ENCODE measurements at places on chromosomes 7 and 10. TPM values are rescaled to one million over a fixed set of nuclear protein-coding genes. Genes with fewer than 3 reads are reported as not detected.

The MOSPD3 gene
- polyA plus RNA-seq = 23.2 TPM

The CRTAC1 gene
- not detected for polyA plus RNA-seq

The UMAD1 gene
- polyA plus RNA-seq = 7.6 TPM

- peak; percentile 50 for DNase-seq
Measured at GRCh38 chr10:92640107-92640506, 47.2 kb downstream of the KIF11 start.

DNA sequence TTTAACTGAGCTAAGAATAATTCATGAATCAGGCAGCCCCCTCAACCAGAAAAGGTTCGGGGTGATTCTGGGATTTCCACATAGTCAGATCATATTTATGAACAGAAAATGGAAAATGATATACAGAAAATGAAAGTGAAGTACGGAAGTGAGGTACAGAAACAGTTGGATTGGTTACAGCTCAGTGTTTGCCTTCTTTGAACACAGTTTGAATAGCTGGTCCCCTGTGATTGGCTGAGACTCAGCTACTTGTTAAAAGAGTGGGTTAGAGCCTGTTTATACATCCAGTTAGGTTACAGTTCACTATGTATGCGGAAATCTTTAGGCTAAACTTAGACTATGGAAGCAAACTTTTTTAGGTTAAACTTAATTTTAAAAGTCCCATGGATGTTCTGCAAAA lies 511.7 kb downstream of the PLXDC2 start:
- no peak for DNase-seq

- no peak for DNase-seq
Measured at GRCh38 chr7:44958645-44959344, 20.0 kb downstream of the MYO1G start.

DNA sequence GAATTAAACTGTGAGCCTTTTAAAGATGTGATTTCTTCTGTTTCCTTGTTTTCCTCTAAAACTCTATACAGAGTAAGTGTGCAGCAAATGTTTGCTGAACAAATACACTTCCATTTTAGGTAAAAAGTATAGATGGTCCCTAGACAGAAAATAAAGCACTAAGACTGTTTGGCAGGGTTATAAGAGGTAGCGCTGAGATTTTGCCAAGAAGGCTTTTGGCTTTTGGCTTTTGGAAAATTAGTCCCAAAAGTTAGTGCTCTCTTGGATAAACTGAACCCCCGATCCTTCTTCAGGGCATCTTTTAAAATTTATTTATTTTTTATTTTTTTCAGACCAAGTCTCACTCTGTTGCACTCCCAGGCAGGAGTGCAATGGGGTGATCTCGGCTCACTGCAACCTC lies 175.7 kb upstream of the NRP1 start:
- no peak for DNase-seq

DNA sequence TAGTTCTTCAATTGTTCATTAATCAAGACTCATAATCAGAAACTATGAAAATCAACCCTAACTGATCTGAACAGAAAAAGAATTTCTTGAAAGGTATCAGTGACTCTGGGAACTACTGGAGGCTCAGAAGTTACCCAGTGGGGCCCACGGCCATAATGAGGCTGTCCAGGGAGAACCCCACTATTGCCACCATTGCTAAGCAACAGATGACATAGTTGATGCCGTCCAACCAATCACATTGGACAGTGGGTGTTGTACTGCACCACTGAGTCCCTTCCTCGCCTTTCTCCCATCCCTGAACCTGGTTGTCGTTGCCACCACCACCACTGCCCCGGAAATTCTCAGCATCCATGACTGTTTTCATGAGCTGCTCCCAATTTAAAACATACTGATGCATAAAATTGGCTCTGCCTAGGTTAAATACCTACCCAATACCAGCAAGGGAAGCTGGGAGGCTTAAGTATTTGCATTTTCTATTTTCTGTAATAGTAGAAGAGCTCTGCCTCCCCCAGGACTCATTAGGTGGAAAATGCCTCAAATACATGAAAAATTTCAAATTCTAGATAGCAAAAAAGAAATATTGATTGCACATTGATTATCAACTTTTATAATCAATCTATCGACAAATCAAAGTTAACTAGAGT lies 26.7 kb upstream of the USP6NL start:
- DNase-seq = no peak

GRCh38 chr10:61923210-61923949 lies 21.9 kb downstream of the ARID5B start:
- peak; percentile 94 for DNase-seq

DNA sequence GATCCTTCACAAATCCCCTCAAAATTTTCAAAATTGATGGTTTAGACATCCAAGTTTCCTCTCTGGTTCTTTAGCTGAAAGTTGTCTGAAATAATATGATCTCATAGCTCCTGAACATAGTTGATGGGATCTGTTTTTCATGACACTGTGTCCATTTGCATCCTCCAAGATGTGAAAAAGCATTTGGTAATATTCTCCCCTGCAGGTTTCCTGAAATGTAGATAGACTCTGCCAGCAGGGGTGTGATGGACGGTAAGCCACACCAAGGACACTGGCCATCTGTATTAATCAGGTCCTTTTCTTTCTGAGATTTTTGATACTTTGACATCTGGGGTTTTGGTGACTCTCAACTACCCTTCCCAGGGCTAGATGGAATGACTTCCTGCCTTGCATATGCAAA lies 79.6 kb upstream of the GRB10 start:
- no peak for DNase-seq

- DNase-seq = no peak
Measured at GRCh38 chr10:3946234-3947229, 161.5 kb upstream of the KLF6 start.

DNA sequence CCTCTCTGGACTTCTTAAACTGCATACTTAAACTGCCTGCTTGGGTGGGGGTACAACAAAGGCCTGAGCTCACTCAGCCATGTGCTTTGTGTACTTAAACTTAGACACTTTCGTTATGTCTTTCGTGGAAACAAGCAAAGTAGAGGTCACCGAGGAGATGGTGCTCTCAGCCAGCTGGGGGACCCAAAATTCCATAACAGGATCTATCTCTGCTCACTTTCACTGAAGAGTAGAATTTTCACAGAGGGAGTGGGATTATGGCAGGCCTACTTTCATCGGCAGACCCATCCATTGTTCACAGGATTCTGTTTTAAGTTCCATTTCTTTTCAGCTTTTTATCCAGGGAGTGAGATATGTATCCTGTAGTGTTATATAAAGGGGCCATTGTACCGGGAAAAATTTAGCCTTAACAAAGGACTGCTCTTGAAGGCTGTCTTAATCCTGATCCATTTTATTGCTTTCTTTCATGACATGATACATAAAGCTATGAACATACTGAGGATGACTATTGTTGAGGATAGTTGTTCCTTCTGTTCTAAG lies 370.0 kb upstream of the GHITM start:
- no peak for DNase-seq

DNA sequence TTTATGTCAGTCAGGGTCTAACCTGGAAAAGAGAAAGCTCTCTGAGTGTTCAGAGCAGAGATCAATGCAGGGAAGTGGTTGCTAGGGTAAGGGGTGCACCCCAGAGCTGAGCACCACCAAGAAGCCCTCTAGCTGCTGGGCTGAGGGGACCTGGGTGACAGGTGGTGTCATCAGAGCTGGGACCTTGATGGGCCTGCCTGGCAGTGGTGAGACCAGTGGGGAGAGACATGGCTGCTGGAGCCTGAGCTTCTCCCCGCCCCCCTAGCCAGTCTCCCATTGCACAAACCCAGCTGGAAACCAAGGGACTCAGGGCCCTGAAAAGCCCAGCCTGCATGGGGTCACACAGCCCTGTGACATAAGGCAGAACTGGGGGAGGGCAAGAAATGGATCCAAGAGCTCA lies 49.1 kb upstream of the OSBPL3 start:
- no peak for DNase-seq

DNA sequence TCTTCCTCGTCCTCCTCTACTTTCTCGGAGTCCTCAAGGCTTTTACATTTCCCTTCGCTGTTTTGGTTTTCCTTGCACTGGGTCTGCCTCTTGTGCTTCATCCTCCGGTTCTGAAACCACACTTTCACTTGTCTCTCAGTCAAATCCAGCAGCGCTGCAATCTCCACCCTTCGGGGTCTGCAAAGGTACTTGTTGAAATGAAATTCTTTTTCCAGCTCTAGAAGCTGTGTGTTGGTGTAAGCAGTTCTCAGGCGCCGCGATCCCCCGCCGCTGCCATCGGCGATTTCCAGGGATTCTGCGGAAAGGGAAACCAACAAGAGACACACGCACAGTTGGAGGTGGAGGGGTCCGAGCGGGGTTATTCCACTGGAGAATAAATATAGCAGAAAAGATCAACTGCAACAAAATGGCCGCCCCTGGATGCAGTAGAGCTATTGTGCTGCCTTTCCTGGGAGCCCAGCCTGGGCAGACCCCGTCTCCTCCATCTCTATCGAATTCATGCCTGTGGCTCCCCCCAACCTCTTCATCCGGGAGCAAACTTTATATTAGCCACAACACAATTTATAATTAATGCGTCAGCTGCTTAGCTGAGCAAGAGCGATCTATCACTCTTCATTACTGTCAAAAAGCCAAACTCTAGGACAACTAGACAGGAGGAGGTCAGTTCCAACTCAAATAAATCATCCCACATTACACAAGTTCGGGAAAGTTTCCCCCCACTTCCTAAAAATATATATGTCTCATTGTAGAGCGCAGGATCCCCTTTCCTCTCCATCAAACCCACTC lies 1.1 kb downstream of the HOXA2 start:
- DNase-seq = peak; percentile 75

- no peak for DNase-seq
Measured at GRCh38 chr7:146321301-146321700, 204.7 kb downstream of the CNTNAP2 start.

DNA sequence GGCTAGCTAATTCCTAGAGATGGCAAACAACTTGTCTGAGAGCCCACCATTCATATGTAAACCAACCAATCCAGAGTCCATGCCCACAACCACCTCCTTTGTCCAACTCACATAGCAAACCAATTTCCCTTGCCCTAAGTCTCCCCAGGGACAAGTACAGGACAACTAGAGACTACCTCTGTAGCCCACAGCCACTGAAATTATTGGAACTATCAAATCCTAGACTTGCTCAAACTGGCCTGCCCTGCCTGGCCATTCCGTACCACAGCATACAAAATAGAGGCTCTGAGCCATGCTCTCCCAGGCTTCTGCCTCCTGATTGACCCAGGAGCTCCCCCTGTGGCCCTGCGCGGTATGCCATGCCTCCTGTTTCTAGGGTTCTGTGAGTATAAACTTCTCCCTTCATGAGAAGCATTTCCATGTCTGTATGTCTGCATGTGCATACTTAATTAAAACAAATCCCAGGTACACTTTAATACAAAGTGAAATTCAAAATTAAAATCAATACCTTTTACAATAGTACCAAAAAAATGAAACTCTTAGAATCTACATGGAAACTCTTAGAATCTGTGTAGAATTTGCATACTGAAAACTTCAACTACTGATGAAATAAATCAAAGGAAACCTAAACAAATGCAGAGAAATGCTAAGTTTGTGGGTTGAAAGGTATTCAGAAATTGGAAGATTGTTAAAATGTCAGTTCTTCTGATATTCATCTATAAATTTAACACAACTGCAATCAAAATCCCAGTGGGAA lies 4.0 kb upstream of the HECW1 start:
- DNase-seq = peak; percentile 39

DNA sequence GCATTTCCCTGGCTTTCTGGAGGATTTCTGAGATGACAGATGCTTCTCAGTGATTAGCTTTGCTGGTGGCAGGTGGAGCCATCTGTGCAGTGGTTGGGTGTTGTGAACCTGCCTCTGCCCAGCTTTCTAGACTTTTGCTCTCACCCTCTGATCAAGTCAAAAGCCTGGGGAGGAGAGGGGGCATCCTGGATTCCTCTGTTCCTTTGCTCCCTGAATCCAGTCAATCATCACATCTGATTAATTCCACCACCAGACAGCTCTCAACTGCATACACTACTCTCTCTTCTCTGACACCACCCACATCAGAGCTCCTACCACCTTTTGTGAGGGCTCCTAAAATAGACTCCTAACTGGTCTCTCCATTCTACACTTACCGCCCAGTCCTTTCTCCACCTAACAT lies 283.5 kb downstream of the WDR11 start:
- no peak for DNase-seq

GRCh38 chr7:71517940-71518699 lies 386.2 kb downstream of the GALNT17 start:
- no peak for DNase-seq

DNA sequence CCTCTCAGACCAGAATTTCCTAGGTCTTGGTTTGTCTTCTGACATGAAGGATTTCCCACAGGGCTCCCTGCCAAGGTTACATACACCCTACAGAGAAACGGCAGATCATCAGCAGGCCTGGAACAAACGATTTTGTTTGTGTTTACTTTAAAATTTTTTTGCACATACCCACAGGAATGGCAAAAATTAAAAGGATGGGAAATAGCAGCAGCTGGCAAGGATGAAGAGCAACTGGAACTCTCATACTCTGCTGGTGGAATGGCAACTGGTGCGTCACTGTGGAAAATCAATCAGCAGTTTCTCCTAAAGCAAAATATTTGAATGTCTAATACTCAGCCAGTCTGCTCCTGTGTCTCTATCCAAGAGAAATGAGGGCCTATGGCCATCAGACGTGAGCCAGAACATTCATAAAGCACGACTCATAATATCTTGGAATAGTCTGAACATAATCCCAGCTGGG lies 6.5 kb downstream of the BAIAP2L1 start:
- DNase-seq = peak; percentile 90

GRCh38 chr10:71393841-71394475 lies 2.8 kb upstream of the CDH23 start:
- DNase-seq = no peak

- no peak for DNase-seq
Measured at GRCh38 chr10:6530211-6530840, 49.8 kb downstream of the PRKCQ start.

DNA sequence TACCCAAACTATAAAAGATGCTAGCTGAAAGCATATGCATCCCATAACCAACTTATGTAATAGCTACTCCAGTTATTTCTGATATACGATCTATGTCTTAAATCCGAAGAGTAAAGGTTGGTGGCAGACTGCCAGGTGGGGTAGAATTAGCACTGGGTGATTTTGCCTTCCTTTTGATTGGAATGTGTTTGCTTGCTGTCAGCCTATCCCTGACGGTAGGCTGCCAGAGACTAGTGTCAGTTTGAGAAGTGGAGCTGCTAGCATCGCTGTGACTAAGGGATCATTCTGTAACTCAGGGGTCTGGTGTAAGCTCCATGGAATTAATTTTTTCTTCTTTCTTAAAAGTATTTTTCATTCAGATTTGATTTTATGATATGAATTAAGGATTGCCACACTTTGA lies 9.5 kb upstream of the SEM1 start:
- no peak for DNase-seq

Measured in IMR-90 (cell line).